Activated CD4-positive, alpha-beta T cell treated with anti-CD3 and anti-CD28 coated beads, Interleukin-2, amount 50 U/mL, for 1 hour (primary cell): ENCODE measurements at places on chromosomes 4 and X.

DNA sequence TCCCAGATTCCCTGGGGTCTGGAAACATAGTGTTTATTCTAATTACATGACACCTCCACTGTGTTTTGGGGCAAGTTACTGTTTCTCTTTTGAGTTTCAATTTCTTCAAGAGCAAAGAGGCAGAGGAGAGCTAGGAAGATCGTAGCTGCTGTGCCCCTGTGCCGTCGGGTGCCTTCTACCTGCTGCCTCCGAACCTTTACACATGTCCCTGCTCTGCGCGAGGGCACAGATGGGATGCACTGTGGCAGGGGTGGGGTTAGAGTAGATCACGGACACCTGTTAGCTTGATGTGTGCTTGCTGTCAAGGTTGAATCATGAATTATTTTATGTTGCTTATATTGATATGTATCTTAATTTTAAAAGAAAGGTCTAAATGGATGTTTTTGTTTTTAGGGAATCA, 71.1 kb upstream of the MSANTD1 start:
- no peak for DNase-seq

DNA sequence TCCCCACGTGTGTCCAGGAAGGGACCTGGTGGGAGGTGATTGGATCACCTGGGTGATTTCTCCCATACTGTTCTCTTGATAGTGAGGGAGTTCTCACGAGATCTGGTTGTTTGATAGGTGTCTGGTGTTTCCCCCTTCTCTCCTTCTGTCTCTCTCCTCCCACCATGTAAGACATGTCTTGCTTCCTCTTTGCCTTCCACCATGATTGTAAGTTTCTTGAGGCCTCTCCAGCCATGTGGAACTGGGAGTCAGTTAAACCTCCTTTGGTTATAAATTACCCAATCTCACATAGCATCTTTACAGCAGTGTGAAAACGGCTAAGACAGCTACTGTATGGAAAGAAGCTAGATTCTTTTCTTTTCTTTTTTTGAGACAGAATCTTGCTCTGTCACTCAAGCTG, 21.6 kb upstream of the FGG start:
- no peak for DNase-seq

DNA sequence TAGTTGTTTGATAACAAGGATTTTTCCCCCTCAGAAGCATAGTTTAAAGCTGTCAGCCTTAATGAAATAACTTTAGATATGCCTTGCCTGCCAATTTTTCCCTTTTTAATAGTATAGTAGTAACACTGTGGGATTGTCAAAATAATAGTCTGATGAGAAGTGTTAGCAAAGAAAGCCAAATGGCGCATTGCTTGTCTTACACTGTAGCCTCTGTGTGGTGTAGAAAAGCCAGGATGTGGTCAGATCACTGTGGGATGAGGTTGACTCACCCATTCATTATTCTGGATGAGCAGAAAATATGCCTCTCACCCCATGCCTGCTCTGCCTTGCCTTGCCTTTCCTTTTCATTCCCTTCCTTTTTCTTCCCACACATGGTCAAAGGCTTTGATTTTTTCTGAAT, 257.8 kb upstream of the NRK start:
- no peak for DNase-seq

DNA sequence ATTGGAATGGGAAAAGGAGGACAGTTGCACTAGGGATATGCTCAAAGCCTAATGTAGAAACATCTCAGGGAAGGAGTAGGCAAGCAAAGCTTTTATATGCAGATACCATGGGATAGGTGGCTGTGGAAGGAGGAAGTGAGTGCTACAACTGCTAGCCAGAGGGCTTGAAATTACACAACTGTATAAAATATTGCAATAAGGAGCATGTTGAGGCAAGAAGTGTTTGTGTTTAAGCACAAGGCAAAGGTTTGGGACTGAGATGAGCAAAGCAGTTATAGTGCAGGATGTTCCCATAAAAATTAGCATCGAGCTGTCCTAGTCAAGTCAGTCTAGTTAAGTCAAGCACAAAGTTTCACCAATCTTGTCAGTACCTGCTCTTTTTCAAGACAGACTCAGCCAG, 35.6 kb upstream of the DCAF8L1 start:
- DNase-seq = no peak

GRCh38 chrX:129523079-129523911, at the start of gene SMARCA1:
Gene SMARCA1, minus strand, starts transcription at chrX:129523490. Its CDS starts 120 bp downstream, at chrX:129523370.
- no peak for DNase-seq

- DNase-seq = no peak
These were observed 97.7 kb upstream of the PTPN13 start for GRCh38 chr4:86496094-86497080.

- DNase-seq = no peak
These were observed 1.8 kb downstream of the TAPT1 start for GRCh38 chr4:16224264-16225166.

DNA sequence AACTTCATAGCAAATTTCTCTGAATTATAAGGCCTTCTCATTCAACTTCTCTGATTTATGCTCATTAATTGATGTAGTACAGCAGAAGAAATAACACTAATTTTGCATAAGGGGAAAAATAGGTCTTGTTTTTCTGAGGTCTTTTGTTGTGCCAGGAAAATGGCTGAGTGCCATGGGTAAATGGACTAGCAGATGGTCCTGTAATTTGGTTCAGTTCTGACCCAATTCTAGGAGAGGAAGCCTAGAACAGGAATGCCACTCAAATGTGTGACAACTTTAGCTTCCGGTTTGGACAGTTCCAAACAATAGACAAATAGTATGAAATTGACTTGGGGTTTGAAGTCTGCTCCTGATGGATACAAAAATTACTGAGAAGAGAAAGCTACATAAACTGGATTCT, 6.2 kb downstream of the RAB9B start:
- DNase-seq = no peak

GRCh38 chrX:76931518-76931917, 504.0 kb downstream of the MAGEE1 start:
- no peak for DNase-seq

DNA sequence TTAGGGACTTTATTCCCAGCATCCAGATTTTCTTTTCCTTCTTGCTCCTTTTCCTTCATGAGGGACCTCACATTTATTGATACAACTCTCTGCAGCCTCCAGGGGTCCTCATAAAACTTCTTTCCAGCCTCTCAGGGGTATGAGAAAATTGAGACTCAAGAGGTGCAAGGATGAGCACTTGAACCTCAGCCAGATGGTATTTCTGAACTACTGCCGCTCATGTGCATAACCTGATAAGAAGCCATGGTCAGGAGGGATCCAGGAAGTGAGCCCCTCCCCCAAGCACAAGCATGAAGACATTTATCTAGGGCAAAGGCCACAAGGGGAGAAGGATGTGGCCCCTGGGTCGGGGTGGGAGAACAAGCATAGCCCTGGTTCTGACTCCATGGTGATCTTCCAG, 73.3 kb downstream of the TSPAN7 start:
- no peak for DNase-seq

DNA sequence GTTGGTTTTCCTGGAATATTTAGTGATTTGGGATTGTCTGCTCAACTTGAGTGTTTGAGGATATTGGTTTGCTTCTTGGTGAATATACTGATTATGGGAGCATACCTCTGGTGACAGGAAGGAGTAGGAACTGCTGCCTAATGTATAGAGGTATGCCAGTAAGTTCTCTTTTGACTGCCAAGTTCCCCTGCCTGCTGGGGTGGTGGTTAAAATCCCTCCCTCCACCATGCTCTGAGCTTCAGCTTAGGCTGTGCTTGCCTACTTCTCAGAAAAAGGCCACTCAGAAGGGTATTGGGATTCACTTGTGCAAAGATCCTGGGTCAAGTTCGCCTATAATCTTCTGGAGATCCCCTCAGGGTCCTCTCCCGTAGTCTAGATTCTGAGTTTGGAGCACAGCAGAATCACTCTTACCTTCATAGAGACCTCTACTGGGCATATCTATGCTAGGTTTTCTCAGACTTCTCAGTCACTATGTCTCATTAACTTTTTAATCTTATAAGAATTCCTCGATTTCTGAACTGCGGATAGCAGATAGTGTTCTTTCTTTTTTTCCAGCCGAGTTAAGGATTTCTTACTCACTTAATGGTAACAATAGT, 44.7 kb upstream of the DCK start:
- no peak for DNase-seq

- no peak for DNase-seq
These were observed 140.1 kb upstream of the TTC29 start for GRCh38 chr4:147085781-147086180.

DNA sequence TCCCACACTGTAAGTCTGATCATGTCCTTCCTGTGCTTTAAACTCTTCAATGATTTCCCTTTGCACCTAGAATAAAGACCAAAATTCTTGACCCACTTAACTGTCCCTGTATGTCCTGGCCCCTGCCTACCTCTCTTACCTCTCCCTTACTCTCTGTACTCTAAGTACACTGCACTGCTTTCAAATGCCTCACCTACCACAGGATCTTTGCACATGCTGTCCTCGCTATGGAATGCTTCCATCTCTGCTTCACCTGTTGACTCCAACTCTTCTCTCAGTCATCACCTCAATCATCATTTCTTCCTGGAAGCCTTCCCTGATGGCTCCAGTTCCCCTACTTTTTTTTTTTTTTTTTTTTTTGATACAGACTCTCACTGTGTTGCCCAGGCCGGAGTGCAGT, 29.0 kb upstream of the SEPTIN6 start:
- no peak for DNase-seq

DNA sequence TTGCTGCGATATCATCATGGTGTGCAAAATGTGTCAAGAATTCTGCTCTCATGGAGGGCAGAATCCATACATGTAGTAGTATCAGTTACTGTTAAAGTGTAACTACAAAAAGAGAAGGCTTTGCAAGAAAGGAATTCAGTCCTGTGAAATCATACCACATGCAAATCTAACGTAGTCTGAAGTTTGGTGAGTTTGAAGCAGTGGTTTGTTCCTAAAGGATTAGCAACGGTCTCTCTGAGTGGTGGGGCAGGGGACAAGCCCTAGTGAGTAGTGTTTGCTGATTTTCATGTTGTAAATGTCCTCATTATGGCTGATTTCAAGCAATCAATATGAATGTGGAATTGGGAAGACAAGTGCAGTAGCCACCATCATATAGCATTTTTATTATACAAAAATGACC, 47.1 kb upstream of the CLNK start:
- no peak for DNase-seq

DNA sequence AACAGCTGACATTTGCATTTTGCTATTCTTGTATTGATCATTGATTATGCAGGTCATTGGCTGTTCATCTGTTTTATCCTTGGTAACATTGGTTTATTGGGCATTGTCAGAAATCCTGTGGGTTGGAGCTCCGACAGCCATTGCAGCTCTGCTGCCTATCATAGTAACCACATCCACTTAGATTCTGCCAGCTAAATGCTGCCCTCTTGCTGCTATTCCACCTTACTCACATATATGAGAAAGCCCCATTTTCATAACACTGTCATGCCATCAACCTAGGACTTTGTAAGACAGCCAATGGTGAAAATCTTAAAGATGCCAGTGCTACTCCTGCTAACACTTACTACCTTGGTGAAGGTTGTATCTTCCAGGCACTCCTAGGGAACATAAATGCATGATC, 187.3 kb upstream of the CXCL13 start:
- no peak for DNase-seq

- DNase-seq = no peak
These were observed 69.2 kb downstream of the STK32B start for GRCh38 chr4:5120468-5120867.

DNA sequence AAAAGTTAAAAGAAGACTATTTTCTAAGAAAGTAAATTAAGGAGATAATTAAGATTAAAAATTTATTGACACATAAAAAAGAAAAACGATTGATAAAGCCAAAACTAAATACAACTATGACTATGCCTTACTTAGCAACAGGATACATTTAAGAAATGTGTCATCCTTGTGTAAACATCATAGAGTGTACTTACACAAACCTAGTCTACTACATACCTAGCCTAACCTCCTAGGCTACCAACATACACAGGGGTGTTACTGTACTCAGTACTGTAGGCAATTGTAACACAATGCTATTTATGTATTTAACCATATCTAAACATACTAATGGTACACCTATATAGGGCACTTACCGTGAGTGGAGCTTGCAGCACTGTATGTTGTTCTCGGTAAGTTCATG, 108.3 kb downstream of the ANXA10 start:
- no peak for DNase-seq

GRCh38 chr4:6199422-6199921, 877 bp downstream of the JAKMIP1 start:
- peak; percentile 13 for DNase-seq

GRCh38 chr4:74990276-74990875, 57.5 kb downstream of the PARM1 start:
- no peak for DNase-seq

GRCh38 chr4:184282251-184282713, 64.6 kb upstream of the ENPP6 start:
- DNase-seq = peak; percentile 50

DNA sequence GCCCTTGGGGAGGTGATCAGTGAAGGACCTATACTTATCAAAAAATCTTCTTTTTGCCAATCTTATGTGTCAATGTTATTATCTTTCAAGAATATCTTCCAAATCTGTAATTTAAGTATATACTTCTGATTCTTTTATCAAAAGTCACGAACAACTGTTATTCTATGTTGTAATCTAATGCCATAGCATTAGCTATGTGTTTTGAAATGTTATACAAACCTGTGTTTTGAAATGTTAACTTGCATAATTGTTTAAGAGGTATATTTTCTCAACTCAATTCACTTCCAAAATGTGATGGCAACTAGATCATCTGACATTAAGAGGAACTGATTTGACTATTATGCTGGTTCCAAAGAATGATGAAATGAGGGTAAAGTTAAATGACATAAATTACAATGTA, 113.5 kb downstream of the NDST4 start:
- DNase-seq = no peak

DNA sequence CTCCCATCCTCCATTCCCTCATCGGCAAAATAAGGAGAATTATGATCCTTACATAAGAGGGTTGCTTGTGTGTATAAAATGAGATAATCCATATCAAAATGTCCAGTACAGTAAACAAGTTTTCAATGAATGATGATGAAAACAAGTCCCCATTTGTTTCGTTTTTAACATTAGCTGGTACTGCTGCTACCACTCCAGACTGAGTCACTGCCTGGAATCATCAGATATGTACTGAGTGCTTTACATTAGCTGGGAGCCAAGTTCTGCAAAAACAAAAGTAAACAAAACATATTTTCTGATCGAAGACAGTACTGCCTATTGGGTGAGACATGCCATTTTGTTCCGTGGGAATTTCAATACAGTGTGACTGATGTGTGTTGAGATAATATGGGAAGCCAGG, 123.2 kb upstream of the IGFBP7 start:
- no peak for DNase-seq

GRCh38 chrX:129957241-129958082, 25.0 kb upstream of the BCORL1 start:
- DNase-seq = no peak

DNA sequence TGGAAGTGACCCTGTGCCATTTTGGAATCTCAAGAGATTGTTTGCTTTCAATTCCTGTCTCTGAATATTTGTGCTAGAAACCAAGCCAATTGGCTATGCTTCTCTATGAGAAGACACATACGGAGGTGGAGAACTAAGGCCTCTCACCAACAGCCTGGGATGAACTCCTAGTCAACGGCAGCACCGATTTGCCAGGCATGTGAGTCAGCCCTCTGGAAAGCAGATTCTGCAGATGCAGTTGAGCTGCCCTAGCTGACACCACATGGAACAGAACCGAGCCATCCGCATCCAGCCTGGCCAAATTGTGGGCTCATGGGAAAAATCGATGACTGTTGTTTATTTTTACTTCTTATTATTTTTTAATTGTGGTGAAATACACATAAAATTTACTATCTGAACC, 58.2 kb upstream of the WDFY3 start:
- no peak for DNase-seq

- no peak for DNase-seq
These were observed 82.9 kb upstream of the MID1IP1 start for GRCh38 chrX:38718311-38718710.

- no peak for DNase-seq
These were observed 52.6 kb downstream of the FNIP2 start for GRCh38 chr4:158821228-158821971.
